ENCODE measurements at places on chromosomes 11 and 22.
A peak's percentile ranks its signal among the peaks of the same experiment; 100 is the strongest.

GRCh38 chr11:88508759-88509581, 171.4 kb upstream of the CTSC start:
- DNase-seq, result peak; percentile 68

DNA sequence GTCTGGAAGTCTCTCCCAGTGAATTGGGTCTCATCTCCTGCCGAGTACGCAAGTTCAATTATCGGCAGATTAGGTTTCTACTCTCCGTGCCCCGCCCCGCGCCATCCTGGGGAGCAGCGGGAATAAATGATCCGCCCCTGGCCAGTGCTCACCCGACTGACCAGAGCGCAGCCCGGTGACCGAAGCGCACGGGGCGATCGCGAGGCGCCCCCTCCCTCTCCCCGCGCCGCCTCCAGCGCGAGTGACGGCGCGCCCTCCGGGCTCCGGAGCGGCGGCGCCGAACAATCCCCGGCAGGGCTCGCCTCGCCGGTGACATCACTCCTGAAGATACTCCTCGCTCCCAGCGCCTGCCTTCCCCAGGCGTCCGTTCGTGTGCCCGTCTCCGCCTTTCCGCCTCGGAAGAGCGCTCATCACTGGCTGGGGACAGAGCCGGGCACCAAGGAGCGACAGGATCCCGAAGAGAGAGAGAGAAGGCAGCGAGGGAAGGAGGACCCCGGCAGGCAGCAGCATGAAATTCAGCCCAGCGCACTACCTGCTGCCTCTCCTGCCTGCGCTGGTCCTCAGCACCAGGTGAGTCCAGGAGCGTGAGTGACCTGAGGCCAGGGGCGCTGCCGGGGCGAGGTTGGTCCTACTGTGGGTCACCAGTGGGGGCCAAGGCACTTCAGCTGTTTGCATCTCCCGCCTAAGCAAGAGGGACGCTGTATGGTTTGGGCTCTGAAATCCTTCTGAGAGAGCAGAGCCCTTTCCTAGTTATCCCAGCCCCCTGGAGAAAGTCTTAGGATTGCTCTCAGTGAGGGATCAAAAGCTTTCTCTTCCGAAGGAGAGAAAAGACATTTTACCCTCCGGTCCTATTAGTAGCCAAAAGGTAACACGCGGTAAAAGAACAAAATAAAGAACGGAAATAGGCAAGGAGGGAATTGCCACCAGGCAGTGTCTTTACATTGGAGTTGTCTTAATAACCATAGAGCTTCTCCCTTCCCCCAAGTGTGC, at the start of gene LUZP2:
Gene LUZP2, plus strand, starts transcription at position 318 of the 990 bp plus-strand sequence.
- peak; percentile 67 for DNase-seq

GRCh38 chr11:115528225-115528624, 24.0 kb upstream of the CADM1 start:
- no peak for DNase-seq

DNA sequence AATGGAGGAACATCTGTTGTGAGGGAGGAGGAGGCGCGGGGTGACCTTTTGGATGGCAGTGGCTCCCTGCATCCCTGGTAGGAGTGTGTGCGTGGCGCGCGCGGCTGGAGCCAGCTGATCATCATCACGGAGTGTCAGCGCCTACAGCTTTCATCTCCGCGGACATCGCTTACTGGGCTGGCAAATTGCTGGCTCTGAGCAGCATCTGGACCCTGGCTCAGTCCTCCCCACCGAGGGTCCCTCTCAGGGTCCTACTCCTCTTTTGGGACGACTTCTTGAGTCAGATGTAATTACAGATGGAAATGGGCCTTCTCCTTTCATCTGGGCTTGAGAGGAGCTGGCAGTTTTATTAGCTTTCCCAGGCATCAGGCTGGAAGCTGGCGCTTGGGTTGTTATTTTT, 85.3 kb downstream of the CACNA1I start:
- DNase-seq, result no peak

All from H7 (cell line).